ENCODE measurements at places on chromosomes 7 and 10.

GRCh38 chr7:27548304-27548703 is 114.4 kb downstream of the HIBADH start:
- DNase-seq = no peak

DNA sequence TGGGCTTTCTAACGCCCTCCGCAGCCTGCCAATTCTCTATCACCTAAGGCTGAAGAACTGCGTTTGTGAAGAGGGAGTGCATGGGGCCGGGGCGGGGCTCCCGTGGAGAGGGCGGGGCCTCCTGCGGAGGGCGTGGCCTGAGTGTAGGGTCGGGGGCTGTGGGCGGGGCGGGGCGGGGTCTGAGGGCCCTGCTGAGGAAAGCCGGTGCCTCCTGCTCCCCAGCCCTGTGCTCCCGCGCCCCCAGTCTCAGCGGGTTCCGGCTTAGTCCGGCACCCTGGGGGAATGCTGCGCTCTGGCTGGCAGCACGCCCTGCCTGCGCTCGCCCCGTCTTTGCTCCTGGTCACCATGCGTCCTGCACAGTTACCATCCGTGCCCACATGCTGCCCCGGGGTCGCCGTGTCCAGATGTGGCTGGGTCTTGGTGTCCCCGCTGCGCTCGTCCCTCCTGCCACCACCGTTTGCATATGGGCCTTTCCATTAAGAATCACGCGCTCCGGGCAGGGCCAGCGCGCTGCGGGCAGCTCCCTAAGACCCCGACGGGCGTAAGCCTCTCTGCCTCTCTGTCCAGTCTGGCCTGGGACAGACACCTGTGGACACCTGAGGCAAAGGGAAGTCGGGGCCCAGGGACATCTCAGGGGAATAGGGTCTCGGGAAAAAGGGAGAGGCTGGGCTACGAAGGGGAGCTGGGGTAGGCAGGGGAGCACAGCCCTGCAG is 144.0 kb upstream of the RET start:
- no peak for DNase-seq

GRCh38 chr7:159098811-159099655 is 45.6 kb downstream of the VIPR2 start:
- no peak for DNase-seq

- no peak for DNase-seq
Observed at GRCh38 chr7:134188311-134188710, 61.2 kb downstream of the LRGUK start.
